ENCODE measurements at places on chromosomes 11 and 22.

GRCh38 chr11:3225159-3225758 lies 6.6 kb upstream of the MRGPRG start:
- no peak for DNase-seq

DNA sequence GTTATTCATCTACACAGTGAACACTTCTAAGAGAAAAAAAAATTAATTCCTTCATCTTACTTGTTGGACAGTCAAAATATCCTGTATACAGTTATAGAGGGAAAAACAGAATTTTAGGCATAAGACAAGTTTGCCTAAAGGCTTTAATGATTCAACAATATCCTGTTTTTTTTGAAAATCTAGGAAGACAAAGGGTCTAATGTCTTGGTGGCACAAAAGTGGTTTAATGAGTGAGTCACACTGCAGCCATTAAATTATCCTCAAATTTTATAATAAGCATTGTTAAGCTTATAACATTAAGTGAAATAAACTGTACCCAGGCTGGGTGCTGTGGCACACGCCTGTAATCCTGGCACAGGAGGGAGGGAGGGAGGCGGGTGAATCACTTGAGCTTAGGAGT lies 72.9 kb downstream of the GAB2 start:
- DNase-seq = no peak

GRCh38 chr22:22380098-22381030 lies 128.2 kb downstream of the ZNF280B start:
- no peak for DNase-seq

DNA sequence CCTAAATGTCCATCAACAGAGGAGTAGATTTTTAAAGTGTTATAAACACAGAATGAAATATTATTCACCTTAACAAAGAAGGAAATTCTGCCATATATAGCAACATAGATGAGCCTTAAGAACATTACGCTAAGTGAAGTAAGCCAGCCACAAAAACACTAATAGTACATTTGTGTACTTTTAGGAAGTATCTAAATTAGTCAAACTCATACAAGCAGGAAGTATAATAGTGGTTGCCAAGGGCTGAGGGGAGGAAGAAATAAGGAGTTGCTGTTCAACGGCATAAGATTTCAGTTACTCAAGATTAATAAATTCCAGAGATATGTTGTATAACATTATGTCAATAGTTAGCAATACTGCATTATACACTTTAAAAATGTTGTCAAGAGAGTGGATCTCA lies 181.7 kb upstream of the ZC3H12C start:
- no peak for DNase-seq

DNA sequence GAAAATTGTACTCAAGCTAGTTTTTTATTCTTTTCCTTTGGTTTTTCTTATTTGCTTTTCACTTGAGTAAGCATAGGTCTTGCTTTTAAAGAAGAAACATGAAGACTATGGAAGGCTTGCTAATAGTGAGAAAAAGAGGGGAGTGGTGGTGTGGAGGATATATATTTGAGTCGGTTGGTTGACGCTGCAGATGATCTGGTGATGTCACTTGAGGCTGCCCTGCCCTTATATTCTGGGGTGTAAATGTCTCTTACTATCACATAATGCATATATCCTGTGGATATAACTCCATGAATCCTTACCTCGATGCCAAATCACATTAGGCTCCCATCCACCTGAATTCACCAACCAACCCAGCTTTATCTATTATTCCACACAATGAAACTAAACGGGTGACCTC lies 2.9 kb downstream of the GRIA4 start:
- no peak for DNase-seq

- peak; percentile 75 for DNase-seq
These were observed 5.3 kb upstream of the GALR3 start for GRCh38 chr22:37817705-37818408.

GRCh38 chr11:76160856-76161255 lies 45.4 kb downstream of the WNT11 start:
- DNase-seq = no peak

- no peak for DNase-seq
These were observed 9.4 kb downstream of the CBX6 start for GRCh38 chr22:38862375-38863329.

GRCh38 chr11:126185259-126186024 lies 26.0 kb downstream of the RPUSD4 start:
- DNase-seq = no peak

- no peak for DNase-seq
These were observed 35.0 kb upstream of the SLC1A2 start for GRCh38 chr11:35454362-35454761.

DNA sequence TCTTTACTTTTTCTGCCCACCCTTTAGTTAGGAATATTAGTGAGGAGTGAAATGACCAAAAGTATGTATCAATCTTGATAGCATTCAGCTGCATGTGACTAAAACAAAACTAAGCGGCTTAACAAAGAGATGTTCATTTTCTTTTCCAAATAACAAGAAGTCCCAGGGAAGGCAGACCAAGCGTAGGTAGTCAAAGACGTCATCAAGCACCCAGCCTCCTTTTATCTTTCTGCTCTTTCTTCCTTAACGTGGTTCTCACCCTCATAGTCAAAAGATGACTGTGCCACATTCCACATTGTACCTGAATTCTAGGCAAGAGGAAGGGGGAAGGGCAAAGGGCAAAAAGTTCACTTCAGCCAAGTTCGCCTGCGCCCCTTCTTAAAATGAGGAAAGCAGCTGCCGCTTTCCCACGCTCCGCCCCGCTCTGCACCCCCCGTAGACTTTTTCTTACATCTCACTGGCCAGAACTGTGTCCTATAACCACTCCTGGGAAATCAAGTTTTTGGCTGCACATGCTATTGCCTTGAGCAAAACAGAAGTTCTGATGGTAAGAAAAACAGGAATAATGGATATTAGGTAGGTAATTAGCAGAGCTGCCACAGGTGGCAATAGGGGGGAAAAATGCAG lies 14.6 kb upstream of the PGM2L1 start:
- DNase-seq = no peak

- DNase-seq = no peak
These were observed 7.4 kb upstream of the TH start for GRCh38 chr11:2178906-2179494.

DNA sequence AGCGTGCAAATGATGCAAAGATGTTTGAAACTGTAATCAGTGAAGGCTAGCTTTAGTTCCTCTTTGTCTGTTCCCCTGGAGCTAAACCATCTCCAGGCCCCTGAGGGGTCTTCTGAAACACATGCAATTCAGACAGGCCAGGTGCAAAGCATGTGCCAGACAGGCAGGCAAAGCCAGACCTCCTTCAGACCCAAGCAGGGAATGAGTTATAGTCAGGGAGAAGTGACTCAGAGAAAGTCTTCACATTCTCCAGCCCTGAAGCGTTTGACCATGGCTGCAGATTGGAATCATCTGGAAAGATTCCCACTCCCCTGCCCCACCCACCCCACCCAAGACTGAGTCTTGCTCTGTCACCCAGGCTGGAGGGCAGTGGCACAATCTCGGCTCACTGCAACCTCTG lies 187.0 kb upstream of the ISX start:
- DNase-seq = no peak

DNA sequence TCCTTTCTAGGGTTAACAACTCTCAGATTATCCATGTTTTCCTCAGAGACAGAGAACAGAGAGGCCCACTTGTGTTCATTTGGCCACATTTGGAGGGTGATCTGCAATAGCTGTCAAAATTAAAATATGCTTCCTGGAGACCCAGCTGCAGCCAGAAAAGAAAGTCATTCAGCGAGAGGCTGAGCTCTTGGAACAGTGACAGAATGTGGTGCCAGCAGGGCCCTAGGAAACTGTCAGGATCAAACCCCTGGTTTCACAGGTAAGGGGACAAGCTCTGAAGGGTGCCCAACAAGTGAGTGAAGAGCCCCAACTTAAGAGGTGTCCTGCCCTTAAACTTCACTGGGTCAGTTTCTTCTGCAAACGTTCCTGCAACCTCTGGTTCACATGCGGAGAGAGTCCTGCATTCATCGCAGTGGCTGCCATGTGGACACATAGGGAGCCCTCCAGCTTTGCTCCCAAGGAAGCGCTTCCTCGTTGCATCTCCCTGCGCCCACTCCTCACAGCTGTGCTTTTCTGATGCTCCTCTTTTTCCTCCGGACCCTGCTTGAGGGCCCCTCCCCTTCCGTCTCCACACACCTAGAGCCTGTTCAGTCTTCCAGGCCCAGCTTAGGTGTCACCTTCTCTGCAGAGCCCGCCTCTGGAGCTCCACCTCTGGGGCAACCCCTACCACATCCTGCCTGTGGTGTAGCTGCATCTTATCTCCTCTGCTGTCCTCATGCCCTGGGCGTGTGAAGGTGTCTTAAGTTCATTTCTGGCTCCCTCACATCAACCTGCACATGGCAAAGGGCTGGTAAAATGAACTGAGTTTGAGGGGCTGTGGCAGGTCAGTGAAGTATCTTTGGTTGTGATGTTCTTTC lies 3.9 kb downstream of the UCP3 start:
- DNase-seq = no peak

DNA sequence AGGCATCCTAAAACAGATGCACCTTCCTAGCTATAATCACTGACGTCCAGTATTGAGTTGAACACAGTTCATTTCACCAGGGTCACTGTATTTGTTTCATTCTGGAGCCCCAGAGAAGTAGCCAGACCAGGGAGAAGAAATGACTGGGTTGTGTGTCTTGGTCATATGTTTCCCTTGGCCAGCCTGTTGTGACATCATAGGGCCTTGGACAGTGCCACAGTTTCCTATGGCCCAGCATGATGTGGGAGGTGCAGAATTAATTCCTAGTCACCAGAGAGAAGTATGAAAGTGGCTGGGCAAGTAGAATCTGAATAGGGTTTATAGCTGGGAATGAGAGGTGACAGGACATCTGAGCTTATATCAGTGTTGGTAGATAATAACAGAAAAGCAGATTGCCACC lies 84.0 kb upstream of the ZBED5 start:
- DNase-seq = no peak

GRCh38 chr22:42323971-42324370 lies 53.5 kb upstream of the TCF20 start:
- DNase-seq = no peak

- DNase-seq = no peak
These were observed 10.1 kb downstream of the PKNOX2 start for GRCh38 chr11:125174686-125175085.

DNA sequence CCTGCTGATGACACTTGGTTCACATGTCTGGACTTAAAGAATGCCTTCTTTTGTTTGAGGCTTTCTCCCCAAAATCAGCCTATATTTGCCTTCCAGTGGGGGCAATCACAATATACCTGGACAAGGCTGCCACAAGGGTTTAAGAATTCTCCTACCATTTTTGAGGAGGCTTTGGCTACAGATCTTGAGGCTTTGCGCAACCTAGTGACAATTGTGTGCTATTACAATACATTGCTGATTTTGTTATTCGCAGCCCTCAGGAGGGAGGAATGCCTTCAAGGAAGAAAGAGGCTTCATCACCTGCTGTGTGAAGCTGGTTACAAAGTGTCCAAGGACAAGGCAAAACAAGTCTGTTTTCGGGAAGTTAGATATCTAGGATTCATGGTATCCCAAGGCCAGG lies 50.8 kb upstream of the OR4C15 start:
- DNase-seq = no peak

DNA sequence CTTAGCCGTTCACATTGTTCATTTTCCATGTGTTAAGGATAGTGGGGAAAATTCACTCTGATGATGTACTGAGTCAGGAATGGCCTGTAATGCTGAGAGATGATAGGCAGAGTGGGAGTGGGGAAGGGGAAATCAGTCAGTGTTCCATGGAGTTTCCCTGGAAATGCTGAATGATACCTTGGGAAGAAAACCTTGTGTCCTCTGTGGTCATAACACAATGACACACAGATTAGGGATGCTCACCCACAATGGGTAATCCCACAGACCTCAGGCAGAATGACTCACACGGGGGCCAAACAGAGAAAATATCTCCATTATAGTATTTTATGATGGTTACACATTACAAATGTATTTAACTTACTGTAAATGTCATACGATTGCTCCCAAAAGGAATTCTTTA lies 118.0 kb downstream of the SNX19 start:
- DNase-seq = no peak

DNA sequence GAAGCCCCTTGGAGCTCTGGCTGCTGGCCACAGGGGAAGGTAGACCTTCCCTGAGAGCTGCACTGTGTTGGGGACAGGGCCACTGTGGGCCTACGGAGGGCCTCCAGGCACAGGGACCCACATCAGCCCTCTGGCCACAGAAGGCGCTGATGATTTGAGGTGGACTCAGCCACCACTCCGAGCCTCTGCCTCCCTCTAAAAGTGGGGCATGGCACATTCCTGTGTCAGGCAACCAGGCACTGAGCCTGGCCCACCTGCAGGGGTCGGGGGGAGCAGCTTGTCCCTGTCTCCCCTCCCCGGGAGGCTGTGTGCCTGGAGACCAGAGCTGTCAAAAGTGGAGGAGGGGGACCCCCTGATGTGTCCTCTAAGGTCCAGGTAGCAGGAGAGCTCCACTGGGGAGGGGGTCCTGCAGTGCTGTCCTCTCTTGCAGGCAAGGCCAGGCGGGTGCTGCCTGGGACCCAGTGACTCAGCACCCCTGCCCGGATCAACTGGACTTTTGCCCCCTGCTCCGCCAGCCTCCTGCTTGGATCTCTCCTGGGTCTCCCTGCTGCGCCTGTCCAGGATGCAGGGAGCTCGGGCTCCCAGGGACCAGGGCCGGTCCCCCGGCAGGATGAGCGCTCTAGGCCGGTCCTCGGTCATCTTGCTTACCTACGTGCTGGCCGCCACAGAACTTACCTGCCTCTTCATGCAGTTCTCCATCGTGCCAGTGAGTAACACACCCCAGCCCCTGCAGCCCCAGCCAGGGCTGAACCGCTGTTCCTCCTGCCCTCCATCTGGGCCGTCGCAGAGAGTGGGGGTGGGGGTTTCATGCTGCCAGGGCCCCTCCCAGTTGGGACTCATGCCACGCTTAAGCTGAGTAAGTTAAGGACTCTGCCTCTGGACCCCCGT lies 17.5 kb upstream of the CDKN1C start:
- no peak for DNase-seq

GRCh38 chr22:38244106-38244505 lies 28.7 kb downstream of the TMEM184B start:
- DNase-seq = no peak

- DNase-seq = no peak
These were observed 8.3 kb downstream of the NDUFV1 start for GRCh38 chr11:67614730-67615714.

GRCh38 chr11:70313945-70314344 lies 43.5 kb downstream of the PPFIA1 start:
- DNase-seq = no peak

GRCh38 chr11:71372693-71373657 lies 75.2 kb downstream of the DHCR7 start:
- DNase-seq = peak; percentile 78

DNA sequence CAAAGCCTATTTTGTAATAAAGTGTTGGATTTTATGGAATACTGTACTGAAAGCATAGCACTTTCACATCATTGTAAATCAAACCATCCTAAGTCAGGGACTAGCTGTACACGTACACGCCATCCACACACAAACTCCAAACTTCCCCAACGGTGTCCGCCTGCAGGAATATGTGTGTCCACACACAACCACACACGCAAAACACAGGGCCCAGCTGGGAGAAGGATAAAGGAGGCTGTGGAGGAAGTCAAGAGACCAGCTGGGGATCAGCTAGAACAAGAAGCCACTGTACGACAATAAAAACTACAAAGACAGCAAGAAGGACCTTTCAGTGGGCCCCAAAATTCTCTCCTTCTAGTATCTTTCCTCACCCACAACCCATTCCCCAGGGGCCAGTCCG lies 1.6 kb downstream of the TRIM29 start:
- DNase-seq = no peak

Measured in hippocampal formation (tissue), 2 donors.